CD4-positive, alpha-beta T cell (primary cell): ENCODE measurements at places on chromosomes 2 and 18.

GRCh38 chr2:217101972-217102371 lies 242.1 kb upstream of the TNP1 start:
- H3K4me1 ChIP-seq = no peaks in the 10 kb centered on the region
- no peaks in the 10 kb centered on the region for H3K36me3 ChIP-seq
- DNase-seq = no peak
- no peak overlapping the region for H3K4me3 ChIP-seq
- no peak overlapping the region for H3K27ac ChIP-seq

DNA sequence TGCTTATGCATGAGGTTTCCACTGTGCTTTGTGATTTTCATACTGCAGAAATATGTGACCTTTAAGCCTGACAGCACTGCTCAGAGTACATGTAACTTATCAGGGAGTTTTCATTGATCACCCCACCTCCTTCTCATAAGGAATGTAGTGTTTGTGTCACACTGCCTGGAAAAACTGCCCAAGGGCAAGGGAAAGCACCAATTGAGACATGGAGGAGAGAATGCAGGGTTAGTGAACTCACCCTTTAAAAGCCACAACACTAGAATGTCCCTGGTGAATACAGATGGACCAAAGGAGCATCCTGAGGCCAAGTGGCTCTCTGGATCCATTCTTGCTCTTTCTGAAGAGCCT lies 147.2 kb upstream of the SPATS2L start:
- H3K36me3 ChIP-seq = no peaks in the 10 kb centered on the region
- H3K4me3 ChIP-seq = no peak overlapping the region
- no peak for DNase-seq
- H3K27ac ChIP-seq = no peak overlapping the region

GRCh38 chr2:163247847-163248220 lies 409.3 kb upstream of the KCNH7 start:
- no peaks in the 10 kb centered on the region for H3K36me3 ChIP-seq
- H3K27ac ChIP-seq = no peak overlapping the region
- no peak for DNase-seq
- no peak overlapping the region for H3K4me3 ChIP-seq

- no peak overlapping the region for H3K27ac ChIP-seq
- no peaks in the 10 kb centered on the region for H3K27me3 ChIP-seq
- DNase-seq = no peak
Measured at GRCh38 chr2:241843321-241844065, 15.2 kb downstream of the PDCD1 start.

DNA sequence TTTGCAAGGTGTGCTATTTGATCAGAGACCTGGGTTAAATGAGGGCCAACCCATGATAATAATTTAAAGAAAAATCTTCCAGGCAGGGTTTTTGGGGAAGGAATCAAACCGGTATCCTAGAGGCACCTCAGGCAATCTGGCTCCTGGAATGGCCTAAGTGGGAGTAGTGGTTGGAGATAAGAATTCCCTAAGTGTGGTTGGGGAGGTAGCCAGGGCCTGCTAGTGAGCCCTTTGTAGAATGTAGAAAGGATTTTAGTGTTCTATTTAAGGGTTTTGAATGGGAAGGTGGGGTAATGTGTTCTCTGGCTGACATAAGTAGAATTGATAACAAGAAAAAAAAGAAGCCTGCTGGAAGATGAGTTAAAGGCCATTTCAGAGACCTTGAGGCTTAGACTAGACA lies 422.2 kb downstream of the XIRP2 start:
- no peaks in the 10 kb centered on the region for H3K4me1 ChIP-seq
- no peaks in the 10 kb centered on the region for H3K36me3 ChIP-seq
- no peak overlapping the region for H3K27ac ChIP-seq
- no peaks in the 10 kb centered on the region for H3K27me3 ChIP-seq
- no peak for DNase-seq

- H3K36me3 ChIP-seq = no peaks in the 10 kb centered on the region
- H3K4me1 ChIP-seq = peaks cover 19% of the 10 kb centered on the region
- no peak overlapping the region for H3K27ac ChIP-seq
- no peak for DNase-seq
Measured at GRCh38 chr18:76488190-76488589, 6.9 kb downstream of the ZNF516 start.

GRCh38 chr2:144566448-144566847 lies 46.5 kb upstream of the ZEB2 start:
- DNase-seq = no peak
- no peak overlapping the region for H3K27ac ChIP-seq
- no peaks in the 10 kb centered on the region for H3K36me3 ChIP-seq
- H3K27me3 ChIP-seq = no peaks in the 10 kb centered on the region
- H3K4me1 ChIP-seq = no peaks in the 10 kb centered on the region
- H3K4me3 ChIP-seq = no peak overlapping the region

DNA sequence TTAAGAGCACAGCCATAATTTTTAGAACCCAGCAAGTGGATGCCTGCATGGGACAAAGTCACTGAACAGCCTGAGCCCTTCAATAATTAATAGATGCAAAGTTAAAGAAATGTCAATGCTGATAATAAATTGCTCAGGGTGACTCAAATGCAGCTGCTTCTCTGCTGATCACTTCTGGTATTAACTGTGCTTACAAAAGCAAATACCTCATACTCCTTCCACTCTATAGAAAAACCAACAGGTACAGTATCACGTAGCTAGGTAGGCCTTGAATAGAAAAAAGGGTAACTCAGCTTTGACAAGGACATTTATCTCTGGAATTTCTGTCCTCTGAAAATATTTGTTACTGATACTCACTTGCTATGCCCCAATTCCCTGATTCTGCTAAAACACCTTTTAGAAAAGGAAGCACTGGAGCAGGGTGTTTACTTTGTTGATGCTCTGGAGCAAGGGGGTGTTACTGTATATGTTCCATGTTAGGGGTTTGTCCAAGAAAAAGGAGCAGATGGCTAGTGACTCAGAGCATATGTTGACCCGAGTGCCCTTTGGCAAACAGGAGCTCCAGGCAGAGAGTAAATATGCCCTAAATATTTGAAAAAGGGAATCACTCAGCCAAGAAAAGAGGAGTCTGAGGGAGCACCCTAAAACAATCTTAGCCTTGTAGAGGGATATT lies 59.1 kb upstream of the RTN4 start:
- no peaks in the 10 kb centered on the region for H3K36me3 ChIP-seq
- H3K4me3 ChIP-seq = no peak overlapping the region
- no peak overlapping the region for H3K27ac ChIP-seq
- no peaks in the 10 kb centered on the region for H3K4me1 ChIP-seq
- H3K27me3 ChIP-seq = no peaks in the 10 kb centered on the region

DNA sequence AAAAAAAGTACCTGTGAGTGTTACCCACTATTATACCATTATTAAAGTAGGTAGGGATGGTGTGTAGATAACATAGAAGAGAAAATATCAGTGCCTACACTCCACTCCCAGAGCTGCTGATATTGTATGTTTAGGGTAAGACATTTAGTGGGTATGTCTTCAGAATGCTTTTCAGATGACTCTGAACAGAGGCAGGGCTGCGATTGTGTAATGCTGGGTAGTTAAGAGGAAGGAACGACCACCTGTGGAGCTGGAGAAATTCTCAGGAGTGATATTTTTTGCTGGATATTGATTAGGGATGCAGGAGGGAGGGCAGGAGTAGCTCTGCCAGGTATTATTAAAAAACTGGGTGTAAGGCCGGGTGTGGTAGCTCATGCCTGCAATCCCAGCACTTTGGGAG lies 2.8 kb downstream of the CNOT11 start:
- peaks cover 39% of the 10 kb centered on the region for H3K36me3 ChIP-seq
- H3K27me3 ChIP-seq = no peaks in the 10 kb centered on the region
- H3K4me3 ChIP-seq = no peak overlapping the region
- H3K4me1 ChIP-seq = peaks cover 50% of the 10 kb centered on the region

GRCh38 chr2:200348897-200349563 lies 42.5 kb downstream of the SPATS2L start:
- H3K4me3 ChIP-seq = no peak overlapping the region
- H3K27ac ChIP-seq = no peak overlapping the region
- no peaks in the 10 kb centered on the region for H3K36me3 ChIP-seq
- no peaks in the 10 kb centered on the region for H3K4me1 ChIP-seq
- no peak for DNase-seq

- H3K36me3 ChIP-seq = peaks cover 22% of the 10 kb centered on the region
- no peaks in the 10 kb centered on the region for H3K27me3 ChIP-seq
- peak overlapping the region; percentile 96 for H3K27ac ChIP-seq
- H3K4me3 ChIP-seq = no peak overlapping the region
- no peak for DNase-seq
Measured at GRCh38 chr2:85850451-85850850, 38.3 kb downstream of the ST3GAL5 start.

DNA sequence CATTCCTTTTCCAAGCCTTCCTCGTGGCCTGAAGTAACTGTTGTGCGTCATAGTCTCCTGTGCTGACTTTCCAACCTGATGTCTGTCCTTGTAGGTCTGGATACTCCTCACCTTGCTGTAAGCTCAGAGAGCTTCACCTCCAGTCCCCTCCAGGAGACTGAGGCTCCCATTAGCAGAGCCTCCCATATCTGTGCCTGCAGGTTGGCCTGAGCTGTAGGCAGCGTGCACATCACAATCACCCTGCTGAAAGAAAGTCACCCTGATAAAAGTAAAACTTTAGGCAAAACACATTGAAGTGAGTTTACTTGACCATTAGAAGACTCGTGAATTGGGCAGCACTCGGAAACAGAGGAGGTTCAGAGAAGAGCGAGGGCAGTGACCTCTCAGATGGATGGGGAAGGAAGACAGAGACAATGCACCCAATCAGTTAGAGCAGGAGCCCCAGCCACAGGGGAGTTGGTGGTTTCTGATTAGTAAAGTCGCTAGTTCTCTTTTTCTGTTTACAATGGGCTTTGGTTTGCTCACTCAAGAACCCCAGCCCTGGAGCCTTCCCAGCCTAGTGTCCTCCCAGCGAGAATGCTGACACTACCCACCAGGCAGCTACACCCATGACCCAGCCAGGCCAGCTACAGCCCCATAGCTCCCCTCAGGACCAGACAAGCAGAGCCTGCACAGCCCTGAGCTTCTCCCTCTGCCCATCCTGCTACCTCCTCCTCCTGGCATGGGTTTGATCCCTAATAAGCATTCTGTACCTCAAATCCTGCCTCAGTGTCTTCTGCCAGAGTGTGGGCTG lies 12.1 kb upstream of the TPO start:
- no peaks in the 10 kb centered on the region for H3K27me3 ChIP-seq
- DNase-seq = no peak
- H3K4me1 ChIP-seq = no peaks in the 10 kb centered on the region
- no peaks in the 10 kb centered on the region for H3K36me3 ChIP-seq

DNA sequence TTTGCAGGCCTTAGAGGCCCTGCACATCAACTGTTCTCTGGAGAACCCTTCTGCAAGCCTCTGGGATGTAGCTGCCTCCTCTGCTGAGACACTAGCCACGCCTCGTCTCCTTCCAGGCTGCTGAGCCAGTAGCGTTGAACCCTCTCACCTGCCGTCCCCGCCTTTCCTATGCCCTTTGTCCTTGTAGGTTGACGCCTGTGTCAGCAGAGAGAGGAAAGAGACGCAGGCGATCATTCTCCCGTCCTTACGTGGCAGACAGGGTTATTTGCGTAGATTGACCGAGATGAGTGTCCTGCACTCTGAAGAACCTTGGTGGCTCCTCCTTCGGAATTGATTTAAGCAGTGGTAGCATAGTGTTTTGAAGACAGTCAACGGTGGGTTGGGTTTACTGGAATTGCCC lies 27.8 kb downstream of the ID2 start:
- H3K36me3 ChIP-seq = no peaks in the 10 kb centered on the region
- no peak overlapping the region for H3K4me3 ChIP-seq
- no peaks in the 10 kb centered on the region for H3K4me1 ChIP-seq
- H3K27ac ChIP-seq = no peak overlapping the region
- no peak for DNase-seq

GRCh38 chr2:23696752-23697045 lies 230.2 kb downstream of the ATAD2B start:
- H3K4me3 ChIP-seq = no peak overlapping the region
- no peak overlapping the region for H3K27ac ChIP-seq

- no peak overlapping the region for H3K27ac ChIP-seq
- DNase-seq = no peak
- no peak overlapping the region for H3K4me3 ChIP-seq
- H3K27me3 ChIP-seq = no peaks in the 10 kb centered on the region
- no peaks in the 10 kb centered on the region for H3K36me3 ChIP-seq
Measured at GRCh38 chr2:44480068-44480467, 118.3 kb downstream of the CAMKMT start.
